GM12878 (cell line): ENCODE measurements at places on chromosomes 4 and X.
A peak's percentile ranks its signal among the peaks of the same experiment; 100 is the strongest.

DNA sequence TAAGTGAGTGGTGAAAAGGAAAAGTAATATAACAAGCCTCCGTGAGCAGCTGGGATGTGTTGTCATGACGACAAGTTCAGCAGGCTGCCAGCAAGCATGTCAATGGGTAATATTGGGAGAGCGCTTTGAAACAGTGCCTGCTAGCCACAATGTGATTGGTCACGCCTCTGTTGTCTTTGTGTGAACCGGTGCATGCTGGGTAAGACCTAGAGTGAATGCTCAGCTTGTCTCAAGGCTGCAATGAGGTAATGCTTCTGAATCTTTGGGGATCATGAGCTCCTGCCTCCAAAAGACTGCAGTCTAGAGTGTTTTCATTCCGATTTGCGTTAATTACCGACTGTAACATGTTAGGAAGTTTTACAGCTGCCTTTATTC is 54.9 kb downstream of the STOX2 start:
- no peaks in the 10 kb centered on the region for H3K4me1 ChIP-seq
- H3K27me3 ChIP-seq: no peaks in the 10 kb centered on the region; the same call in 1 of the 2 replicates
- DNase-seq: no peak
- no peak overlapping the region for H3K4me3 ChIP-seq
- no peak overlapping the region for H3K27ac ChIP-seq

DNA sequence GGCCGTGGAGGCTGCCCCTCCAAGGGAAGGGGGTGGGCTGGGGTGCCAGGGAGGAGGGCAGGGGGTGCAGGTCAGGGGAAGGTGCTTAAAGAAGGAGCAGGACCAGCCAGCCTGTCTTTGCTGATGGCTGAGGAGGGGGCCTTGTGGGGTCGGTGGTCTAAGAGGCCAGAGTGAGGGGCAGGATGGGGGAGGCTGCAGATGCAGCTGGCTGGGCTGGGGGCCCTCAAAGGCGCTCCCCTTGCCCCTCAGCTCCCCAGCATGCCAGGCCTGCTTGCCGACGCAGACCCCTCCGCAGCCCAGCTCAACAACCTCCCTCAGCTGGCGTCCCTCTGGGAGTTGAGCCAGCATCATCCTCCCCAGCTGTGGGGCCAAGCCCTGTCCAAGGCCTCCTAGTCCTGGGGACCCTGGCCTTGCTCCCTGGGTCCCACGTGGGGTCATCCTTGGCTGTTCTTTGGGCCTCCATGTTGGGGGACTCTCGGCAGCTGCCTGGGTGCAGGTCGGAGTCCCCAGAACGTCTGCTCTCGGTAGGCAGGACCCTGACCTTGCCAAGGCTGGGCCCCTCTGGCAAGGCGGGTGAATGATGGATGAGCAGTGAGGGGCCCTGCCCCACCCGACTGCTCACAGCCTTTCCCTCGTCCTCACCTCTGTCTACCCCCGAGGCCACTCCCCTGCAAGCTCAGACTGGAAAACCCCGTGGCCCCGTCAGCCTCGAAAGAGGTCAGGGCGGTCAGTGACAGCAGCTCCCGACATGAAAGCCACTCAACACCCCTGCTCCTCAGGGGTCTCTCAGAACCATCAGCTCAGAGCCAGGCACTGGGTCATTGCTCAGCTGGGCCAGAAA is 119.4 kb downstream of the FAM53A start:
- no peak for DNase-seq
- no peak overlapping the region for H3K27ac ChIP-seq
- no peaks in the 10 kb centered on the region for H3K27me3 ChIP-seq
- no peak overlapping the region for H3K4me3 ChIP-seq
- H3K36me3 ChIP-seq: no peaks in the 10 kb centered on the region
- no peaks in the 10 kb centered on the region for H3K4me1 ChIP-seq

DNA sequence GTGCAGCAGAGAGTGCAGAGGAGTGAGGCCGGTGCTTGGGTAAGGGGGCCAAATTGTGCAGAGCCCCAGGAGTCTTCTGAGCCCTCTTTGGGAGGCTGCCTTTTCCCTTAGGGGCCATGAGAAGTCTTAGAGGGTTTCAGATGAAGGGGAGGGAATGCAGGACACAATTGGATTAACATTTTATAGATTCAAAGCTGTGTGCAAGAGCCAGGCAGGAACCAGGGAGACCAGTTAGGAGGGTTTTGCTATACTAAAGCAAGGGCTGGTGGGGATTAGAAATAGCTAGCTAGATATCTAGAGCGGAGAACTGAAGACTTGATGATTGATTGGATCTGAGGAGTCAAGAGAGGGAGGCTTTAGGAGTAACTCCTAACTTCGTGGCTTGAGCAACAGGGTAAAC is 49.5 kb upstream of the SETD7 start:
- H3K4me1 ChIP-seq: no peaks in the 10 kb centered on the region
- no peaks in the 10 kb centered on the region for H3K36me3 ChIP-seq
- DNase-seq: no peak

DNA sequence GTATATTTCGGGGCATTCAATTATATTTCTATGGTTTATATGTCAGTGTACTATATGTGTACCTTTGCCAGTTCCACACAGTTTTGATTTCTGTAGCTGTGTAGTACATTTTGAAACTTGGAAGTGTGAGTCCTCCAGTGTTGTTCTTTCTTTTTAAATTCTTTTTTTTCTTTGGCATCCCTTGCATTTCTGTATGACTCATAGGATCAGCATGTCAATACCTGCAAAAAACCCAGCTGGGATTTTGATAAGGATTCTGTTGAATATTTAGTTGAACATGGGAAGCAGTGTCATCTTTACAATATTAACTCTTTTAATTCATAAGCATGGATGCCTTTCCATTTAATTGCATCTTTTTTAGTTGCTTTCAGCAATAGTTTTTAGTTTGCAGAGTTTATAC is 100.0 kb downstream of the SH3BGRL start:
- DNase-seq: no peak
- no peaks in the 10 kb centered on the region for H3K4me1 ChIP-seq
- no peaks in the 10 kb centered on the region for H3K36me3 ChIP-seq
- no peak overlapping the region for H3K4me3 ChIP-seq
- H3K27ac ChIP-seq: no peak overlapping the region
- H3K27me3 ChIP-seq: no peaks in the 10 kb centered on the region

DNA sequence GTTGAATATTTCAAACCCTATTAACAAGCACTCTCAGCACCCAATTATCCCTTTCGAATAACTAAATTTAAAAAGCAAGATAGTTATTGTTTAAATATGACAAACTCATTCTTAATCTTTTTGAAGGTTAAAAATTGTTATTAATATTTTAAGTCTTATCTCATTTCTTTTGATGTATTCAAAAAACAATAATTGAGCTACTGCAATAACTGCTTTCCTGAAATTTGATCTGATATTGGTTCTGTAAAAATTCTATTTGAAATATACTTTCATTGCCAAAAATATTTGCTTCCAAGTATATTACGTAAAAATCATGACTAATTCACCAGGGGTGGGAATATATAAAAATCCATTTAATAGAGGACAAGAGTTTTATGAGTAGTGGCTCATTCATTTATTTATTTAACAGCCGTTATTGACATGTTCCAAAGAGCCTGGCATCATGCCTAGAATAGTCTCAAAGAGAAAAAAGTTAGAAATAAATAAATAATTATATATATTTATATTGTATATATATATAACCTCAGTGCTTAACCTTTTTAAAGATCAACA is 34.4 kb downstream of the GLRA3 start:
- H3K27ac ChIP-seq: no peak overlapping the region
- no peaks in the 10 kb centered on the region for H3K4me1 ChIP-seq
- H3K36me3 ChIP-seq: no peaks in the 10 kb centered on the region
- no peak for DNase-seq

DNA sequence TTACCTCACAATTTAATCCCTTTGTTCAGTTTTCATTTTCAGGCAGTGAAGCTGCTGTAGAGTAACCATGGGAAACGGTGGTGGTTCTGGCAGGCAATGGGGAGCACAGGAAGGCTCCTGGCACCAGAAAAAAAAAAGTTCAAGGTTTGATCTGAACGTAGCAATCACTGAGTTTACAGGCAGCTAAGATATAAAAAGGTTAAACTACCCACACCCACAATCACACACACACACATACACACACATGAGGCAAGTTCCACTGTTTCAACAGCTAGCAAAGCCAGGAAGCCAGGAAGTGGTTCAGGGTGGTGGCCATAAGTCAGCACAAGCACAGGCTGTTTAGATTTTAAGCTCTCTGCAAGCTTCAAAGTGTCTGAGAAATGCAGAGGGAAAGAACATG is at the start of gene SULT1B1:
TSS of gene SULT1B1 (minus strand) at position 166 of the 400 bp plus-strand sequence. CDS start 5,403 bp downstream, outside the sequence.
- no peak within 1 kb of the TSS for H3K4me3 ChIP-seq
- no peak within 1 kb of the TSS for H3K27ac ChIP-seq
- no peaks in the 10 kb centered on the region for H3K27me3 ChIP-seq

DNA sequence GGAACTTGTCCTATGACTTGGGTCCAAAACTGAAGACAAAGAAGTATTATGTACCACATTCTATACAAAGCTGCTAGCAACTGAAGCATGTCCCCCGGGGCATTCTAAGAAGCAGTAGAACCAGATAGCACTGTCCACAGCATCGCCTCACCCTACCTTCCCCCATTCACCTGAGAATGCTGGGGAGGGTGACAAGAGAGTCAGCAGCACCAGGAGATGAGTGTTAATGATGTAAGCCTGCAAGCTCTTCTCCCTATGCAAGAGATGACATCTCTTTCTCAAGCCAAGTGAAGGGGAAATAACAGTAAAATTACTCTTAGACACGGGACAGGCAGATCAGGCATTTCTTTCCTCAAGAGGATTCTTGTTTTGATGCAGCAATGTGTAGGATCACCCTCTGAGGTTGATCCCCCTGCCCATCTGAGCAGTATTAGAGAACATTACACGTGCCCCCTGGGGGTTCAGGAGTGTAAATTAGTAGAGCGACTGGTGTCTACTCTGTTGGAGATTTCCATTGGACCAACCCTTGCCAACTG is 13.9 kb upstream of the TLR1 start:
- peak; percentile 81 for DNase-seq
- H3K4me3 ChIP-seq: no peak overlapping the region
- H3K36me3 ChIP-seq: 0 out of 2 replicates have a peak, but pooled peaks cover 2% of the 10 kb centered on the region
- H3K27ac ChIP-seq: peak overlapping the region; percentile 96
- peaks cover 40% of the 10 kb centered on the region for H3K4me1 ChIP-seq

DNA sequence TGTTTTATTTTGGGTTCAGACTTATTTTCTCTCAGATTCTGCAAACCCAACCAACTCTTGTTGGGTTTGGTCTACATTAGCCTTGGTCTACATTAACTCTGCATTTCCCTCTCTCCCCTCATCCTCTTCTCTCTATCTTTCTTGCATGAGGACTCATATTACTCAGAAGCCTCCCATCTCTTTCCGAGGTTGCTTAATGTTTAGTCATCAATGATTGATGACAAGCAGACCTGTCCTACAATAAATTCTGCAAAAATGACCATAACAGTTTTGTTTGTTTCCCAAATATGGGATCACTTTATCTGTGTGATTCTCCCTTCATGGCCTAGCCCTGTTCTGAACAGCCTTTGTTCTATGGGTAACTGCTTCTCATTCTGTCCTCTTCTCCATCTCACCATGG is 75.2 kb downstream of the GABRB1 start:
- DNase-seq: no peak
- no peaks in the 10 kb centered on the region for H3K4me1 ChIP-seq
- no peak overlapping the region for H3K4me3 ChIP-seq
- no peaks in the 10 kb centered on the region for H3K36me3 ChIP-seq

DNA sequence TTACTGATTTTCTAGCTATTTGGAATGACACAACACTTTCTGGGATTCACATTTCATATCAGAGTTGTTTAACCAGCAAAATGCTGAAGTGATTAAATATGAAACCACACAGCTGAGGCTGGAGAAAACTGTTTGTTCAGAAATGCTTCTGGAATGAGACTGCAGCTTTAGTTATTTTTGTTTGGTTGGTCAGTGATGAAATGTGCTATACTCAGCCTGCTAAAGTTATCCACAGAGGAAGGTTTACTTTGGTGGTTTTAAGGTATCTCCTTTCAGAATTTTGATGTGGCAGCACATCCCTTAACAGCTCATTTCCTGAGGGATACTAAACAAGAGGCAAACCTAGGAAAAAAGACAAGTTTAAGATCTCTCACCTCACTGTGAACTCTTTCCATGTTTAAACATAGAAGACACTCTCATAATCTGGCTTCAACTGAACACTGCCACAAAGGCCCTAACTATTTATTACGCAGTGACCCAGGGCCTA is 106.6 kb upstream of the PDE5A start:
- H3K27me3 ChIP-seq: no peaks in the 10 kb centered on the region
- no peaks in the 10 kb centered on the region for H3K36me3 ChIP-seq
- no peak overlapping the region for H3K4me3 ChIP-seq
- no peaks in the 10 kb centered on the region for H3K4me1 ChIP-seq

DNA sequence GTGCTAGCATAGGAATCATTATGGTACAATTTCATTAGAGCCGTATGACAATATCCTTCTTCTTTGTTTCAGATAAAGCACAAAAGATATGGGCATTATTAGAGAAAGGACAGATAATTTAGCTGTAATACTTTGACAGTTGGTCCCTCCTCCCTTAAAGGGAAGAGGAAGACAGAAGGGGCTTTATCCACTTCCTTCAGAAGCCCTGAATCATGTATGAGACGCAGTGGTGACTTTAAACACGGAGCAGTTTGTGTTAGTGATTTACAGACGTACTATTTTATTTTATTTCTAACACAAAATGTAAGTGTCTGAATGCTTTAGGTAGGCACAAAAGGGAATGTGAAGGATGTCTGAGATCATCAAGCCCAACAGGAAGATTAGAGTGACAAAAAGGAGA is 467.7 kb downstream of the IL15 start:
- no peak for DNase-seq
- no peaks in the 10 kb centered on the region for H3K27me3 ChIP-seq
- no peaks in the 10 kb centered on the region for H3K36me3 ChIP-seq

DNA sequence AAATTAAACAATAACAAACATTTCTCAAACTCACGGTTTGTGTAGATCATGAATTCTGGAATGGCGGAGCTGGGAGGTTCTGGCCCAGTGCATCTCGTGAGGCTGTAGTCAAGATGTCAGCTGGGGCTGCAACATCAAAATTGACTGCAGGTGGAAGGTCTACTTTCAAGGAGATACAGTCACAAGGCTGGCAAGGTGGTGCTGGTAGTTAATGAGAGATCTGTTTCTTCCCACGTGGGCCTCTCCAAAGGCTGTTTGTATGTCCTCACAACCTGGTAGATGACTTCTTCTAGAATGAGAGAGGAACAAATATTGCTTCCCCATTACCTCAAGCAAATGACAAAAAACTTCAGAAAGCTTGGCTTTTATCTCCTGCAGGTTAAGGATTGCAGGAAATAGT is 8.0 kb upstream of the PRDX4 start:
- DNase-seq: no peak
- H3K4me3 ChIP-seq: no peak overlapping the region
- H3K4me1 ChIP-seq: peaks cover 8% of the 10 kb centered on the region
- no peak overlapping the region for H3K27ac ChIP-seq
- no peaks in the 10 kb centered on the region for H3K36me3 ChIP-seq

- DNase-seq: peak; percentile 8
- H3K27ac ChIP-seq: peak overlapping the region; percentile 84
- H3K4me3 ChIP-seq: peak overlapping the region; percentile 82
- peaks cover 3% of the 10 kb centered on the region; the same call in 1 of the 2 replicates for H3K4me1 ChIP-seq
- H3K36me3 ChIP-seq: no peaks in the 10 kb centered on the region; the same call in 1 of the 2 replicates
Observed at GRCh38 chr4:183503497-183504063, 1.3 kb upstream of the ING2 start.

GRCh38 chrX:38166478-38167083 is 54.1 kb downstream of the SRPX start:
- no peak overlapping the region for H3K27ac ChIP-seq
- no peaks in the 10 kb centered on the region for H3K4me1 ChIP-seq
- H3K36me3 ChIP-seq: no peaks in the 10 kb centered on the region
- no peaks in the 10 kb centered on the region for H3K27me3 ChIP-seq
- no peak overlapping the region for H3K4me3 ChIP-seq

GRCh38 chr4:8283631-8284121 is 14.1 kb downstream of the HTRA3 start:
- no peak for DNase-seq
- no peaks in the 10 kb centered on the region for H3K4me1 ChIP-seq
- no peaks in the 10 kb centered on the region; the same call in none of the 2 replicates for H3K27me3 ChIP-seq
- H3K36me3 ChIP-seq: no peaks in the 10 kb centered on the region
